ENCODE measurements at places on chromosomes 12 and 14.

DNA sequence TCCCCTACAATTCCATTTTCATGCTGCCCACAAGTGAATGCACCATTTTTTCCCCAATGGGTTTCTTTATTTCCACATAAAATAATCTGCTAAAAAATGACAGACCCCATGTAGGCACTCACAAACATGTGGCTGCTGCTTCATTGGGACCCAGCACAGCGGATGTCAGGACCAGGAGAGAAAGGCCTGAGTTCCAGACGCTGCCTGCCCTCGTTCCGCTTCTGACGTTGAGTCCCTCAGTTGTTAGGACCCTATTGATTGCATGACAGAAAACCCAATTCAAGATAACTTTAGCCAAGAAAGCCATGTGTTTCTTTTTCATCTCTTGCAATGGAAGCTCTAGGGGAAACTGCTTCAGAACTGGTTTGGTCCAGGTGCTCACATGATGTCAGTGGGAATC, 34.6 kb downstream of the ADGRD1 start:
- no peak for DNase-seq

DNA sequence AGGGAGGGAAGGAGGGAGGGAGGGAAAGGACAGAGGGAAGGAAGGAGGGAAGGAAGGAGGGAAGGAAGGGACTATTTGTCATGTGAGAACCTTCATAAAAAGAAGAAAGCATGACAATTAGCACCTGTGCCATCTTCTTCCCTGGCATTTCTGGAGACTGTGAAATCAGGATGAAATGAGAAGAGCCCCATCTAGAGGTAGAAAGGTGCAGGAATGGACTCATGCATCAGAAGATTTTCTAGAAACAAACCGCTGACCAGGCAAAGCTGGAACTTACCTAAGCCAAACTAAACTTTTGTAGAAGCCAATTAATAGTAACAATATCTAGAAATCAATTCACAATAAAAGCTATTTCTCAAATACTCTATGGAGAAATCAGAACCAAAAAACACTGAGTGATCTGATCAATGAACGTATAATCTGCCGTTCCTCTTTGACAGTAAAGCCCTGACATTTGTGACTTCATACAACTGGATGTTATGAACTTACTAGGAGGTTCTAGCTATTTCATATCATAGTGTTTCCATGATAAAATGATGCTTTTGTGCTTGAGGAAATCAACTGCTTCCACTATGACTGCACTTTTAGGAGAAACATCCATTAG, 24.4 kb upstream of the CRACR2A start:
- DNase-seq, result peak; percentile 69

GRCh38 chr14:85293612-85294234, 236.2 kb upstream of the FLRT2 start:
- peak; percentile 21 for DNase-seq

DNA sequence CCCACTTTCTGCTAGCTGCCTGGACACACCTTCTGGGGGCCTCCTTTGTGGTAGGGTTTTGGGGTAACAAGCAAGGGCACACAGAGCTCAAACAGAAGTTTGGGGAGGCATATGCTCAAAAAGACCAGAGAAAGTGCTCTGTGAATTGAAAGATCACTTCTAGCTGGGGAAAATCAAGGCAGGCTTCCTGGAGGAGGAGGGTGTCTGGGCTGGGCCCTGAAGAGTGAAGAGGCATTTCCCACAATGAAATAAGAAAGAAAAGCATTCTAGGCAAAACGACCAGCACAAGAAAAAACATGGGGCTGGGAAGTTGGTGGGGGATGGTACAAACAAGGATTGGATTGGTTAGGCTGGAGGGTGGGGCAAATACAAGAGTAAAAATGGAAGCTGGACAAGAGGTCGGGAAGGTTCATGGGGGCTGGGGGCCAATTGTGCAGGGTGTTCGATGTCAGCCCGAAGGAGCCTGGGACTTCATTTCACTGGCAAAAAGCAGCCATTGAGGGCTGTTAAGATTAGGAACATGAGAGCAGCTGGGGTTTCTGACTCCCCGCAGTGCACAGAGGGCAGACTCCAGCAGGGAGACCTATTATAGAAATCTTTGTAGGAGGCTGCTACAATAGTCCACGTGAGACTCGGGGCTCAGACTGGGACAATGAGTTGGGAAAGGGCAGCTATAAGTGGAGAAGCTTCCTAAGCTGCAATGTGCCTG, 51.5 kb upstream of the CMKLR1 start:
- no peak for DNase-seq

DNA sequence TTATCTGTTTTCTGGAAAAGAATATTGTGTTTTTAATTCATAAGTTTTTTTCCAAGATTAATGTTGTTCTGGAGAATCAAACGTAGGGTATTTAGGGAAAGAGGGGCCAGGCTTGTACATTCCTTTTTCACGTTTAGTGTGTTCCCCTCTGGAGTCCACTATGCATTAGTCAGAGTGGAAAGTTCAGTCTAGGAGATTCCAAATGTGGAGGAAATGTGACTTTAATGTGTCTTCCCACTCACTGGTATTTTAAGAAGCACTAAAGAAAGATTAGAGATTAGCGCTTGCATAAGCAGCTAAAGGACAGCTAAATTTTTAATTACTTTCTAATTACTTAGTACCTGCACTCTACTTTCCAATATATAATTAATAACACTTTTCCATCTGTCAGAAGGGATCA, 4.4 kb upstream of the PDE6H start:
- DNase-seq, result no peak

GRCh38 chr12:34399631-34400410, 377.5 kb downstream of the ALG10 start:
- DNase-seq, result no peak

GRCh38 chr12:76020731-76021672, 10.6 kb downstream of the PHLDA1 start:
- no peak for DNase-seq

GRCh38 chr14:100674897-100675619, 51.6 kb upstream of the DLK1 start:
- no peak for DNase-seq

- DNase-seq, result no peak
These were observed 114.8 kb downstream of the RIMBP2 start for GRCh38 chr12:130601327-130601726.

GRCh38 chr12:5305425-5305824, 126.5 kb upstream of the NTF3 start:
- DNase-seq, result no peak

- peak; percentile 88 for DNase-seq
These were observed 15.2 kb downstream of the RASSF3 start for GRCh38 chr12:64625243-64626077.

- DNase-seq, result peak; percentile 57
These were observed 857 bp downstream of the ETNK1 start for GRCh38 chr12:22625762-22626294.

GRCh38 chr14:74275241-74275841, 27.4 kb downstream of the ABCD4 start:
- peak; percentile 63 for DNase-seq

DNA sequence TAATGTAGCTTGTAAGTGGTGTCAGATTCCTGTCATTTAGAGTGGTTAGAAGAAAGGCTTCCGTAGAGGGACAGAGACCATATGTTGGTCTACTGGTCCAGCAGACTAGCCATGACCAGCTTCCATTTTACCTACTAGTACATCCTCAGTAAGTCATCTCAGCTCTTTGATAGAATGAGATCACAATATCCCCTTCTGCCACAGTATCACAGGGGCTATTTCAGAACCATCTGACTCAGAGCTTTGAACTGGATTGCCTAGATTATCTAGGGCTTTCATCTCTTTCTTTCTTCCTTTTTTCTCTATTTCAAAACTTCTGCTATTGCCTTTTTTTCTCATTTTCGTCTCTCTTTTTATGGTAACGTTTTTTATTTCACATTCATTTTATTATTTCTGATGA, 4.7 kb downstream of the ZDHHC17 start:
- DNase-seq, result peak; percentile 52

GRCh38 chr12:67996347-67996746, 7.1 kb downstream of the IFNG-AS1 start:
- no peak for DNase-seq

- DNase-seq, result no peak
These were observed 23.6 kb downstream of the RFLNA start for GRCh38 chr12:124318278-124319020.

GRCh38 chr12:111638556-111638955, 39.4 kb upstream of the ATXN2 start:
- DNase-seq, result peak; percentile 59

GRCh38 chr14:101032433-101032832, 128.9 kb upstream of the RTL1 start:
- DNase-seq, result no peak

DNA sequence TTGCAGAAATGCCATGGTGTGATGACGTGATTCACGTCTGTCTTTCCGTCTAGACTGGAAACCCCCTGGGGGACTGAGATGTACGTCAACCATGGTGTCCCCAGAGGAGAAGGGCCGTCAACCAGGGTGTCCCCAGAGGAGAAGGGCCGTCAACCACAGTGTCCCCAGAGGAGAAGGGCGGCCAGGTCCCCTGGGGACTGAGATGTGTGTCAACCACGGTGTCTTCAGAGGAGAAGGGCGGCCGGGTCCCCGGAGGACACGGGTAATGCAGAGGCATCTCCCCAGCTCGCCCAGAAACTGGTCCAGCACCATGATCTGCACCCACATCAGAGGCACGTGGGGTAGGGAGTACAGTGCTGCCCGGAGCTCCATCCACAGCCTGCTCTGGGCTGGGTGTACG, 30.6 kb upstream of the GALNT9 start:
- DNase-seq, result no peak

GRCh38 chr14:34060651-34060999, 109.8 kb upstream of the EGLN3 start:
- DNase-seq, result no peak

- no peak for DNase-seq
These were observed 94.5 kb upstream of the ARHGAP5 start for GRCh38 chr14:31982642-31983041.

DNA sequence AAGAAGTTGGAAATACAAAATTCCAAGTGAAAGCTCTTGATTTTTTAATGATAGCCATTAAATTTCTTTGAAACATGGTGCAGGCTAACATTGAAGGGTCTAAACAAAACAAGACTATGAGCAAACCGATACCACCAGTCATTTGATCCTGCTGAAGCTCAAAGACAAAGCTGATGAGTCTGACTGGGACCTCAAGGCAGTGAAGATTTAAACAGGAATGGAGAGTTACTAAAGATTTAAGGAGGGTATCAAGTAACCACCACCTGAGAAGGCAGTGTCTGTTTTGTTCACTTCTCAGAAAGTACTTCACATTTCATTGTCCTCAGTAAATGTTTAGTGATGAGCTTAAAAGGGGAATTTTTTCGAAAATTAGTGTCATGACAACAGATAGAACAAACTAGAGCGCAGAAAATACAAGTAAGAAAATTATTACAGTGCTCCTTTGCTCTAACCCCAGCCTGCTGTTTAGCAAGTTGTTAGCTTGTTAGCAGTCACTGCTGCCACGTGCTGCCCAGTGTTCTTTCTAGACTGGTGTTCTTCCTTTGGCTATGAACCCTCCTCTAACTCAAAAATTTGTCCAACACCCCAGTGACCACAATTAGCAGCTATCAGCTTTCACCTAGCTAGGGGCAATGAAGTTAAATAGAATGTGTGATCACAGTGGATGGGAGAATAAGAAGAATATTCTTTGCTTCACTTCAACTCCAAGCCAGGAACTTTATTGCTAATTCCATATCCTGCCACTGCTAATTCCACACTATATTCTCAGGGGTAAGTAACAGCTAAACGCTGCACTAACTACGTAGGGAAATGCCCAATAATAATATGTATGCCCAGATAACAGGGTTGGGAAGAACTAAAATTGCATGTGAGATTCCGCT, 41.1 kb downstream of the YAF2 start:
- no peak for DNase-seq

- DNase-seq, result no peak
These were observed 105.1 kb downstream of the C12orf50 start for GRCh38 chr12:87924149-87924548.

DNA sequence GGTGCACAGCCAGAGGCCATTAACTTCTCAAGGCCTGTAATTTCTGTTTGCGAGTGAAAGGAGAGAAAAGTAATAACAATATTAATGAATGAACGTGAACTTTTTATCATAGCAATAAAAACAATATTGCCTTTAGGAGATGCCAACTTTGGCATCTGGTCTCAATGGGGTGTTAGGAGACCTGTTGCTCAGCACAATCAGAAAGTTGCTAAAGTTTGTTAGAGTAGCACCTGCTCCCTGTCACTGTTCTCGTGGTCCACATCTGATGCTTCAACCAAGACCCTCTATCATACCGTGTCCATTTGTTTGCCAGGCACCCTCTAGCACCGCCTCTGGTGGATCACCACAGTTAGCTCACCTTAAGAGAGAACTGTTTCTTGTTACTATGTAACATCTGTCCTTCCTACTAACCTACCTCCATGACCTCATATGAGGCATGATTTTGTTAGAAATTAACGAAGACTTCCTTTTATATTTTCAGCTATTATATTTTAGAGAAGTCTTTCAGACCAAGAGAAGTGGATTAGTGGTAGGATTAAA, 12.5 kb upstream of the CLEC4E start:
- DNase-seq, result no peak

DNA sequence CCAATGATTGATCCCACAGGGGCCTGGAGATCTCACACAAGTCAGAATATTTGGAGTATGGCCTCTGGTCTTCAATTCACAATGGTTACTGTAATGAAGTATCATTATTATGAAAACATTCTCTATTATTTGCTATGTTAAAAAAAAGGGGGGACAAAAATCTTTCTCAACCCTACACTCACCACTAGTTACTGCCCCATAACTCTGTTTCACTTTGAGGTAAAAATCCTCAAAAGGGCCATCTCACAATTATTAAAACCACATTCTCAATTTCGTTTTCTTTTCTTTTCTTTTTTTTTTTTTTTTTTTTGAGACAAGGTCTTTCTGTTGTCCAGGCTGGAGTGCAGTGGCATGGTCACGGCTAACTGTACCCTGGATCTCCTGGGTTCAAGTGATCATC, 59.6 kb upstream of the KCNC2 start:
- DNase-seq, result no peak

GRCh38 chr14:92626041-92626440, 112.5 kb downstream of the RIN3 start:
- no peak for DNase-seq

- DNase-seq, result no peak
These were observed 54.6 kb upstream of the DICER1 start for GRCh38 chr14:95211721-95212504.

- DNase-seq, result no peak
These were observed 182.6 kb downstream of the ALG10 start for GRCh38 chr12:34204830-34205285.

DNA sequence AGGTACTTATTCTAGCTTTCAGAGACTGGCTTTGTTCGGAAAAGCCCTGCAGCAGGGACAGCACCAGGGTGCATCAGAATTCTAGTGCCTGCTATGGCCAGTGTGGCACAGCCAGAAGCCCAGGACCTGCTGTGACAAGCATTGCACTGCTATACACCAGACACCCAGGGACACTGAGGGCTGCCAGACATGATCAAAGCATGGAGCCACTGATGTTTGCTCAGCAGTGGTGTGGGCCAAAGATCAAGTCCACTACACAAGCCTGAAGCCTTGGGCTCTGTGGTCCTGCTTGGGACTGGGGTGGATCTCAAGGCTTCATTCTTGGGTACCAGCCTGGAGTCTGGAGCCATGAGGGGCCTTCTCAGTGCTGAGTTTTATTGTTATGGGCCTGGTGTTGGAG, 36.1 kb upstream of the CDKN3 start:
- DNase-seq, result no peak

Measured in hematopoietic multipotent progenitor cell treated with erythropoietin and hydrocortisone succinate and interleukin-3 and kit ligand, for 6 days (in vitro differentiated cells).